ENCODE measurements at places on chromosomes 2 and 18.

- DNase-seq = no peak
Measured at GRCh38 chr2:17877811-17878280, 621 bp upstream of the KCNS3 start.

DNA sequence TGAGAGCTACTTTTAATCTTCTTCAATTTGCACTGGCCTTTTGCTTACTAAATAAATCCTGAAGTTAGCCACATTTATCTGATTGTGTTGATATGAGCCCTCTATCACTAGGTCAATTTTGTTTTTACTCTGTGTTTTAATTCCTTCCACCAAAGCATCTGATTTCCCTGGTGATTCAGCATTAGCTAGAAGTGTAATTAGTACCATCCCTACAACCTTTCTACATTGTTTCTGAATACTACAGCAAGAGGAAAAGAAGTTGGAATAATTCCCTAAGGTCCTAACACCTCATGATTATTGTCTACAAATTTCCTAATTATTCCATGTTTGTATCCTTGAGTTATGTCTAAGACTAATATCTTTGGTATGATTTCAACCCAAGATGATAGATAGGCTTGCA lies 1093.6 kb downstream of the SUCLG1 start:
- DNase-seq = no peak

DNA sequence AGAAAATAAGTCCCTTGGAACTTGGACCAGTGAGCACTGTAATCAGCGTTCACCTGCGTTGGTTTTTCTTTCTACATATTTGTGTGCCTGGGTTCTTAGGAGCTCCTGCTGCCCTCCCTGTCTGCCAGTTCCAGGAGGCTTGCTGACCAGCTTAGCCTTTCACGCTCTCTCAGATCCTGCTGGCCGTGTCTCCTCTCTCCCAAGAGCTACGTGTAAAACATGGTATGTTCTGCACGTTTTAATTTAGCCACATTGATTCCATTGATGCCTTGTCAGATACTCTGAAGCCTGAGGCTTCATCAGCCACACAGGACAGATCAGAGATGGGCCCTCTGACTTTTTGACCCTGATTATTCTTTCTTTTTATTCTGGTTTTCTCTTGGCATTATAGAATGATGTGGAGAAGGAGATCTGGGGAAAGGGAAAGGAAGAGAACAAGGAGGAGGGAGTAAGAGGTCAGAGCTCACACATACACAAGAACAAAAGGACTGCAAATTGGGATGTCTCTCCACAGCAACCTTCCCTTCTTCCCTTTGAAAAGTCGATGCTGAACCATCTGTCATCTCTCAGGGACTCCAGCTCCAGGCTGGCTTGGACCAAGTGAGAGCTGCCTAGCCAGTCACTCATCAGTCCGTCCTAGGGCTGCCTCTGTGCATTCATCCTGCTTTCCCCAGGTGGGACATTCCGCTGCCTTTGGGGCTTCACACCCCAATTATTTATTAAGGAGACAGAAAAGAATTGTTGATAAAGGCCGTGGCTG lies 152.8 kb downstream of the PIK3C3 start:
- DNase-seq = no peak

GRCh38 chr2:26462511-26463243 lies 15.2 kb downstream of the OTOF start:
- DNase-seq = no peak

DNA sequence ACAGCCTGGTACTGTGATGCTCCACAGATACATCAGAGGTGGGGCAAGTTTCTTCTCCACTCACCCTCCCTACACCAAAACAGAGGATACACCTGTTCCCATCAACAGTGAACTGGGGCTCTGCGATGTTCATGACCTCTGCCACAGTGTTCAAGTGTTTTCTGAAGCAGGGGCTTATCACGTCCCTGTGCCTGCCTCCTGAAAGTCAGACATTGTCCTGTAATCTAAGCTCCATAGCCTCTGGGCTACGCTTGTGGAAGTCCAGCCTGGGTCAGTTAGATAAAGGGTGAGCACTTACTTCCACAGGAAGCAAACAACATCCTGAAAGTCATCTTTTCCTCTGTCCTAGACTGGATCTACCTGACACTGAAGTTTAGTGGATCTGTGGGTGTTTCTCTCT lies 20.2 kb upstream of the MRO start:
- no peak for DNase-seq

DNA sequence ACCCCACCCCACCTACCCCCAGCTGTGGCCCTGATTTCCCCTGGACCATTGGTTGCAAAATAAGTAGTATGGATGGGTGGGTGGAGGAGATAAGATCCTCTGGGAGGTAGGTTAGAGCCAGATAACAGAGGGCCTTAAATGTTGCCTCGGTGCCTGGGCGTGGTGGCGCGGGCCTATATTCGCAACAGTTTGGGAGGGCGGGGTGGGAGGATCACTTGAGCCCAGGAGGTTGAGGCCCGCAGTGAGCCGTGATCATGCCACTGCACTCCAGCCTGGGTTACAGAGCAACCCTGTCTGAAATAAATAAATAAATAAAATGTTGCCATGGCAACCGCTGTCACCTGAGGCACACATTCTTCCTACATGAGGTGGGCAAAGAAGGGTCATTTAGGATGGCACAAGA lies 103.3 kb upstream of the GATA6 start:
- no peak for DNase-seq

DNA sequence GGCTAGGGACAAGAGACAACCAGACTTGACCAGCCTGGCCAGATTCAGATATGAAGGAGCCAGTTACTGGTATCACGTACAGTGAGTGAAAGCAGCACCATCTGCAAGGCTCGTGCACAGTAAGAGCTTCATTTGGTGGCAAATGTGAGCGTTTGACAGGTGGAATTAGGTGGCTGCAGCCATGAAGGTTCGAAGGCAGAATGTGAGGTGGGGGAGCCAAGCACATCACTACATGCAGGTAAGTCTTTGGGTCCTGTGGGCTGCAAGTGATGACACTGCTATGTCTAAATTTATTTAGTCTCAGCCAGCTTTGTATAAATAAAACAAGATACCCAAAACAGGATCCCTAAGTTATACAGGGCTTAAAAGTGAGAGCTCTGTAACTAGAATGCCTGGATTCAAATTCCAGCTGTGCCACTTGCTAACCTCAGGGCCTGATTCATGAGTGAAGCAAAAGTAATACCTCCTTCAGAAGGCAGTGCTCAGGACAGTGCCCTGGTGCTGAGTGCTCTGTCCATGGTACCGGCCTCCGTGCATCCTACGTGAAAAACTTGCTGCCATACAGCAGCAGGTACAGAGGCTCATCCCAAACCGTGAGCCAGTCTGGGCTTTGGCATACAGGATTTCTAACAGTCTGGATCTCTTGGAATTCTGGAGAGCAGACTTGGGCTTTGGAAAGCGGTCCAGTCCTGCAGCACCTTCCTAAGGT lies 18.6 kb downstream of the DDX18 start:
- DNase-seq = no peak

DNA sequence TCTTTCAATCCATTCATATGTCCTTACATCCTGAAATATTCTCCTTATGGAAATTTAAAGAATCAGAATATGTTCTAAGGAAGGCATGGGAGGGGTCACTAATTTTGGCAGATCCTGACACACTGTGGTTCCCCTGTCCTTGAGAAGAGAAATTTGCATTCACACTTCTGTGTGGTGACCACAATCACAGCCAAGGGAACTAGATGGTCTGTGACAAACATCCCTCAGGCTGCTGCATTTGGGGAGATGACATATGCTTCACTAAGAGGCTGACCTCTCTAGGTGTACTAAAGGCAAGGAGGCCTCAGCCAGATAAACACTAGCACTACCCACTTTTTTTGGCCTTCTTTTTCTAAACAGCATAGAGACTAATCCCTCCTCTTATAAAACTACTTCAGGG lies 129.6 kb downstream of the MREG start:
- DNase-seq = no peak

DNA sequence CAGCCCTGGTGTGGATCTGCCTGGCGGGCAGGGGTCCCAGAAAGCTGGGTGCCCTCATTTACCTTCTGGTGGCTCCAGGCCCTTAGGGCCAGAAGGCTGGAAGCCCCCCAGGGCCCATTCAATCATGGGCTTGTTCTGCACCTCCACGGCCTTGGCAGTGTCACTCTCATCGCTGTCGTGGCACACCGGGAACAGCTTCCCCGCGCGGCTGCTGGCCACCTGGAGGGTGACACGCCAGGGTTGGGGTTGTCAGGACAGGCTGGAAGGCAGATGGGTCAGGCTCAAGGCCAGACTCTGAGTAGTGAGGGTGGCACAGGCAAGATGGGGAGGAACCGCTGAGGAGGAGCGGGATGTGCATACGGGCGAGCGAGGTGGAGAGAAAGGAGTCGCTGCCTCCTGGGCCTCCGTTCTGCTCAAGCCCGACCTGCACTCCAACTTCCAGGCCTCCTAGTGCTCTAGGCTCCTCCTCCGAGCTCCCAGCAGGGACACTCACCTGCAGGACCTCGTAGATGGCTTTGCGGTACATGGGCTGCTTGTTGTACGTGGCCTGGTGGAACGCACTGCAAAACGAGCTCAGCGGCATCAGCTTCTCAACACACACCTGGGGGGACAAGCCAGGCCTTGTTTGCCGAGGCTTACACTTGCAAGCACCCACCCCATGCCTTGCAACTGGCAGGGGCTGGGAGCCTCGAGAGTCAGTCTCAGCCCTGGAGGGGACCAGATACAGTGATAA lies 78.3 kb upstream of the POMC start:
- no peak for DNase-seq

DNA sequence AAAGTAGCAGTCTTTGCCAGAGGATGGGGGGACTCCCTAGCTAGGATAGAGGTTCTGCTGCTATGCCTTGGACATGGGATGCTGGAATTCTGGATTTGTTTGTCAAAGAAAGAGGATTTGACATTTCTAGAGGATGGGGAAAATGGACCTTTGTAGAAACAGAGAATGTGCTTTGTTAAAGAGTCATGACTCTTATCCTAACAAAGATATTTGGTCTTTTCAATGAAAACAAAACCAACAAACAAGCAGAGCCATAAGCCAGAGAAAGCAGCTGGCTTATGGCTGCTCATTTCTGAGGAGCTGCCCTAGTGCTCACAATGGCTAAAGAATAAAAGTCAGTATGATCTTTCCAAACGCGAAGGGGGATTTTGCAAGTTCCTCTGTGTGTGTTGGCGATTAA lies 40.8 kb upstream of the MAPRE2 start:
- DNase-seq = no peak

- DNase-seq = no peak
Measured at GRCh38 chr2:28317390-28317789, 75.3 kb upstream of the FOSL2 start.

DNA sequence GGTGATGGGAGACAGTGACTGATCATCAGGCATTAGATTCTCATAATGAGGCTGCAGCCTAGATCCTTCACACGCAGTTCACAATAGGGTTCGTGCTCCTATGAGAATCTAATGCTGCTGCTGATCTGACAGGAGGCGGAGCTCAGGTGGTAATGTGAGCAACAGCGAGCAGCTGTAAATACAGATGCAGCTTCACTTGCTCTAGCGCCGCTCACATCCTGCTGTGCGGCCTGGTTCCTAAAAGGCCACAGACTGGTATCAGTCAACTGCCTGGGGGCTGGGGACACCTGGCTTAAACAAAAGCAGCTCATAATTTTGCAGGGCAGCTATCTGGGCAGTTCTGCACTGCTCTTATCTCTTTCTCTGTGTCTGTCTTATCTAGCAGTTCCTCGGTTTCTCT lies 20.4 kb upstream of the CD226 start:
- no peak for DNase-seq

DNA sequence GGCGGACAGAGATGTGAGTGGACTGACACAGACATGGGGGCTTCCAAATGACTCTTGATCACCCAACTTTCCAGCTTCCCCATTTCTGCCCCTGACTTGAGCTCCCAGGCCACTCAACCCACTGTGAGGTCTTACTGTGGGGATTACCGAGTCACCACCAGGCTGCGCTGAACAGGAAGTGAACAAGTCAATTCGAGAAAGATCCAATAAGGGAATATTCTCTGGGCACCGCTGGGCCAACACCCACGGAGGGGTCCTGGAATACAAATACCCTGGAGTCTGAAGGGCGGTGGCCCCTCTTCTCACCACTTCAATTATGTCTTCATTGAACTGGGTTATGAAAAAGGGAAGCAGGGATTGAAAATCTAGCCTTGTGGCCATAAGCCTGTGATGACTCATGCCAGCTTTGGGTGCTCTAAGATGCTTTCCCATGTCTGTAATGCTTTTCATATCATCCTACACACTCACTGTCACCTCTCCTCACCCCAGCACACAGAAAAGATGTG lies 37.7 kb downstream of the BCL11A start:
- no peak for DNase-seq

- DNase-seq = no peak
Measured at GRCh38 chr2:108974674-108975073, 14.3 kb downstream of the EDAR start.

GRCh38 chr2:239108459-239108858 lies 260.6 kb downstream of the TWIST2 start:
- DNase-seq = no peak

- no peak for DNase-seq
Measured at GRCh38 chr2:239790721-239791120, 234.4 kb downstream of the NDUFA10 start.

- no peak for DNase-seq
Measured at GRCh38 chr18:57273194-57273593, 79.2 kb upstream of the ST8SIA3 start.

DNA sequence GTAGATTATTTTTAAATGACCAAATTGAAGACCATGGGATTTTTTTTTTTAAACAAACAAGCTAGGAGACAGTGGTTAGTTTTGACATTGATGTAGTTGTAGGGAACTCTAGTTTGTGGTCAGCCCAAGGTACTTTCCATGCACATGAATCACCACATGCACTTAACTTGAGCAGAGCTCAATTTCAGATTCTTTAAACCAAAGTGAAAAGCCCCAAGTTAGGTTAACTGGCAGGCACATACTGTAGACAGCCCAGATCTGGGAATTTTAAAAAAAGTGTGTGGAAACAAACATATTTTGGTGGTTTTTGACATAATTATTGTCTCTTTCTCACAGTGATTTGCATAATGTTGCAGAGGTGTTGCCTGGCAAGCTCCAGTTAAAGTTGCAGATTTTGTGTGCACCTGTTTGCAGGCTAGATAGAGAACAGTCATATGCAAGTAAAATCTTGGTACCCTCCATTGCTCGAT lies 88.4 kb downstream of the BCL2L11 start:
- DNase-seq = no peak

- no peak for DNase-seq
Measured at GRCh38 chr18:55541571-55541970, 46.4 kb downstream of the TCF4 start.

DNA sequence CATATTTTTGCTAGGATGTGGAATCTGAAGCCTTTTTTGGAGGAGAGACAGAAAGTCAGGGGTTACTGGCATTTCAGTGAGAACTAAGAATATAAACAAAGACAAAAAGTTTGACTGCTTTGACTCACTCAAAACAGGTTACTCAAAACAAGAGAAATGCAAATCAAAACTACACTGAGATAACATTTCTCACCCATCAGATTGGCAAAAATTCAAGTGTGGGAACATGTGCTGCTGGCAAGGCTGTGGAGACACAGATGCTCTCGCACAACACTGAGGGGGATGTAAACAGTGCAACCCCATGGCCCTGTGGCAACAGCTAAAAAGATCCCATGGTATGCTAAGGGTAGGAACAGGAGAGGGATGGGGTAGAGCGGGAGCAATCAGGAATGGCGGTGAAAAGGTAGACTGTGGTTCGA lies 86.6 kb downstream of the DTNB start:
- DNase-seq = no peak

Measured in T-helper 22 cell (primary cell).